Sigmoid colon (tissue), 7 donors: ENCODE measurements at places on chromosomes 7 and 10. TPM values are rescaled to one million over a fixed set of nuclear protein-coding genes. Genes with fewer than 3 reads are reported as not detected.

GRCh38 chr7:91940171-91940570, 491 bp upstream of the AKAP9 start:
- DNase-seq: no peak

DNA sequence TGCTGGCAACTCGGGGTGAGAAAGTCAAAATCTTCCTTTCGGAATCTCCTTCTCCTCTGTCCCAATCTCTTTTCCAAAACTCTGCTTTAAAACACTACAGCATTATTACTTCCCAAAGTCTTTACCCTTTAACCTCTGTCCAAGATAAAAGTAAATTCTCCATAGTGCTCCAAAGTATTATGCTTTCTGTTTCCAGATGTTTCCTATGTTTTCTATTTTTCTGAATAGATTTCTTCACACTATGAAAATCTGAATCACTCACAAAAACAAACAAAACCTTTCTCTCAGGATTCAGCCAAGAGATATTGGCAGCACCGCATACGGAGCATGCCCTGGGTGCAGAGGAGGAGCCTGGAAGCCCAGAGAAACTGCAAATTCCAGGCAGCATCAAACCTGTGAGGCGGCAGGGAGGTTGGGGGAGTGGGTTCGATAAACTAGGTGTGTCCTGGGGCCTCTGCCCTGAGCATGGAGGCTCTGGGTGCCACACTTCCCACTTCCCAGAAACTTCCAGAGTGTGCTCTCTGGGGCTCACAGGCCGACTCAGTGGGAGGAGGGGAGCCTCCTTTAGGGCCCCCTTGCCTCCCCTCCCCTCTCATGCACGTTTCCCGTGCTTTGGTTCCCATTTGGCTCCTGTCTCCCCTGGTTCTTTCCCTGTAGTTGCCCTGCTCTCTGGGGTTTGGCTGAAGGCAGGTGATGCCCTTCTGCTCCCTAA, 35.6 kb downstream of the VIPR2 start:
- DNase-seq: peak; percentile 69

DNA sequence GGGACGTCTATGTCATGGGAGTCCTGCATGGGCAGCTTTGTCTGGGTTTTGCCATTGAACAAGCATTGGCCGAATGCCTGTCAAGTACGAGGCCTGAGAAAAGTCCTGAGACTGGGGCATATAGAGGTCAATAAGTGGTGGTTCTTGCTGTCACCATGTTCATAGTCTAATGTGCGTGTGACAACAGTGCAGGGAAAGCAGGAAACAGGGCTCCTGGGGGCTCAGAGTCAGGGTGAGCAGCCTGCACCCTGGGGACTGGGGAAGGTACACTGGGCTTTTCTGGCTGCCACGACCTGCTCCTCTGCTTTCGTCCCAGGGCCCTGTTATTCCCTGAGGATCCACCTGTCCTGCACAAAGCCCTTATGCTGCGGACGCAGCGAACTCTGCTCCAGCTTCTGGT, 21.3 kb downstream of the FAM241B start:
- no peak for DNase-seq

DNA sequence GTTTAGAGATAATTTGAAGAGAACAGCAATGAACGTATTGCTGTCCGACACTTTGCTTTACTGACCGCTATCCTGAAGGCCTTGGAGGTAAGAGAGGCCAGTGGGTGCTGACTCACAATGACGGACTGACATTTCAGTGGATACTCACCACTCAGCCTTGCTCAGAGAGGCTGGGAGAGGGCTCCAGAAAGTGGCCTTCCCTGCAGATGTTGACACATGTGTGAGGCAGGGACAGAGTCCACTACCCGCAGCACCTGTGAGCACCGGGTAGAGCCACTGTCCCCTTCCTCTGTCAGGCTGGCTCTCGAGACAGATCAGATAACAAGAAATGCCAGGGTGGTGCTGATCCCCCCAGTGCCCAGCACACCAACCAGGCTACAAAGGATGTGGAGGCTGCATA, 75.0 kb downstream of the GPR26 start:
- DNase-seq: no peak

DNA sequence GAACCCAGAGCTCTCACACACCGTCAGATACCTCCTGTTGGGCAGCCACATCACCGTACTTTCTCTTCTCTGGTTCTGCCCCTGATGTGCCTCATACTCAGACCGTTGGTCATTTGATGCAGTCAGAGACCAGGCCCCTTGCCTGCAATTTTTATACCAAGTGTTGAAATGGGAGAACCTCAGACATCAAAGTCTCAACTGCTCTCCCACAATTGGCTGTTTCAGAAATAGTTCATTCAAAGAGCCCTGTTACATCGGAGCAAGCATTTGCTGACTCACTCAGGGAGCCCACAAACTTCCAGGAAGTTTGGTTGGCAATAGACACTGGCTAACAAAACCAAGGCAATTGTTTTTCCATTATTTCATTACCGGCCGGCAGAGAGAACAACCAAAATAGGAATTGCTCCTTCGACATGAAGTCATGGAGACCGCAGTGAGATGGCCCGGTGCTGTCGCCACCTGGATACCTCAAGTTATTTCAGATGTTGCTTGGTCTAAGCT, 33.5 kb upstream of the ADAM12 start:
- no peak for DNase-seq

DNA sequence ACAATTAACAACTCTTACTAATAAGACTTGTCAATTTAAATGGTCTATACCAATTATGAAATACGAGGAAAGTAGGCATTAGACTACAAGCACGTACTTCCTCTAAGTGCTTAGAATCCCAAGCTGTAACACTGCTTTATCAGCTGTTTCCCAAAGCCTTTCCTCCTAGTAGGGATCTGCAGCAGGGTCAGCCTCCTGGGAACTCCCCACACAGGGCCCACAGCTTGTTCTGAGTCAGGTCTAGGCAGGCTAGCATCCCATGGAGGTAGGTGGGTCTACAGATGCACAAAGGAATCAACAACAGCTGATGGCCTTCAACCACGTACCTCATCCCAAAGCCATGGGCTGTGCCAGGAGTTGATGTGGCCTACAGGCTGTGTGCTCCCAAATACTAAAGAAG, 14.7 kb downstream of the MMS19 start:
- DNase-seq: no peak

DNA sequence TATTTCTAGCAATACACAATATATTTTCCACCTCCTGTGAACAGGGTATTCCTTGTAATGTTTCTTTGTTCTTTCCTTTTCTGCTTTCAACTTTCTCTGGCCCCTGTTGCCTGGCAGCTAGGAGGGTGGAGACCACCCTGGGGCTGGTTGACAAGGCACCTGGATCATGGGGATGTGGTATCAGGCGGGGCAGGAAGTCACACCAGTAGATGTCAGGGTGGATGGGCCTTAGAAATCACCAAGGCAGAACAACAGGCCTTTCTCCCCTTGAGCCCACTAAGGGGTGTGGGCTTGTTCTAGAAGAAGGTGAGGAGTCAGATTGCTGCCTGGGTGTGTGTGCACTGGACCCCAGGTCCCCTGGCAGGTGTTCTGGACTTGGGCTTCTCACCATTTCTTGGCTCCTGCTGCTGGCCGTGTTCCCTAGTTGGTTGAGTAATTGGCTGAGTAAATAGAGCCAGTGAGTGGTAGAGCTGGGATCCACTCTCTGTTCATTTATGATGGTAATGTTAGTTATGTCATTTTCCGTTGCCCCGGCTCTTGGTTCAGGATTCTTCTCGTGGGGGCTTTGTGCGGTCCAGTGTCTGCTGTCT, 24.9 kb downstream of the ZNF783 start:
- DNase-seq: no peak

- no peak for DNase-seq
These were observed 563.2 kb downstream of the DNAJB6 start for GRCh38 chr7:157900011-157900410.

GRCh38 chr7:140923358-140924006, 1.2 kb downstream of the BRAF start:
- DNase-seq: no peak

DNA sequence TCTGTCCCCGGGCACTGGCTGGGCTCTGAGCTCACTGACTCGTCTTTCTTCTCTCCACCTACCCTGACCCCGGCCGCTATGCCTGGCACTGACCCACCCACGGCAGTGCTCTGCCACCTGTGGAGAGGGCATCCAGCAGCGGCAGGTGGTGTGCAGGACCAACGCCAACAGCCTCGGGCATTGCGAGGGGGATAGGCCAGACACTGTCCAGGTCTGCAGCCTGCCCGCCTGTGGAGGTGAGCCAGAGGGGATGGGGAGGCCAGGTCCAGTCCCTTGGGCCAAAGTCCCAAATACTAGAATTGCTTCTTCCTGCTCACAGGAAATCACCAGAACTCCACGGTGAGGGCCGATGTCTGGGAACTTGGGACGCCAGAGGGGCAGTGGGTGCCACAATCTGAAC, 27.3 kb downstream of the TBATA start:
- no peak for DNase-seq

DNA sequence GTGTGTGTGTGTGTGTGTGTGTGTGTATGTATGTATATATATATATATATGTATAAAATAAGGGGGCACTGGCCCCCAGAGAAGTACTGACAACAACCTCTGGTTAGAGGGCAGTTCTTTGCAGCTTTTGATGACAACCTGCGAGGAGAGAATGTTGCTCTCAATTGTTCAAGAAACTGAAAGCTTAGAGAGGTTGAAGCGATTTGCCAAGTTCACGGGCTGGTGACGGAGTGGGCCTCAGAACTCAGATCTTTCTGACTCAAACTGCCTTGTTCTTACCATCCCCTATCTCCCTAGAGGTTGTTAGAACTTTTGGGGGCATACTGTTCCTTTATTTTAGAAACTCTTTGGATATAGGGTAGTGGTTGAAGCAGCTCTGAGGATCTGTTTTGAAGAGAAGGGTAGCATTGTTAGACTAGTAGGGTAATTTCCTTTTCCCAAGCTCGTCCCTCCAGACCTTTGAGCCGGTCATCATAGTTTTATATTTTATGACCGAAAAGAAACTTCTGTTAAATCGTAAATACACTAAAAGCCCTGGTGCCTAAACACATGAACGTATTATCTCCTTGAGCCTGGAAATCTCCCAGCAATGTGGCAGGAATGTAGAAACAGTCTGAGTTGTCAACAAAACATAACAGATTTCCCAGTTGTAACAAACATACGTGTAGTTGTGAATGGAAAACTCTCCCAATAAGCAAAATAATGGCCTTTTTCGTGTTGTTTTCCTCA, 541.7 kb upstream of the GALNT17 start:
- DNase-seq: no peak

- DNase-seq: no peak
These were observed 125.8 kb downstream of the EGFR start for GRCh38 chr7:55144333-55145317.

DNA sequence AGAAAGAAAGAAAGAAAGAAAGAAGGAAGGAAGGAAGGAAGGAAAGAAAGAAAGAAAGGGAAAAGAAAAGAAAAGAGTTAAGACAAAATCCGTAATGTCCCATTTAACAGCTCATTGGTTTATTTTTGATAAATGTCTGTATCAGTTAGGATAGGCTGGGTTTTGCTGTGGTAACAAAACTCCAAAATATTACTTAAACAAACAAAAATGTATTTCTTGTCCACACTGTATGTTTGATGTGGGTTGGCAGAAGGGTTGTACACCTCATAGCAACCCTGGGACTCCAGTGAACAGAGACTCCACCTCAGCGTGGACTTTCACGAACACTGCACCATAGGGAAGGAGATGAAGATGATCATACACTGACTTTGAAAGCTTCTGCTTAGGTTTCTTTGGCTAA, 59.6 kb downstream of the PPP1R3C start:
- DNase-seq: no peak

GRCh38 chr10:21260506-21261149, 264.9 kb downstream of the SKIDA1 start:
- no peak for DNase-seq

DNA sequence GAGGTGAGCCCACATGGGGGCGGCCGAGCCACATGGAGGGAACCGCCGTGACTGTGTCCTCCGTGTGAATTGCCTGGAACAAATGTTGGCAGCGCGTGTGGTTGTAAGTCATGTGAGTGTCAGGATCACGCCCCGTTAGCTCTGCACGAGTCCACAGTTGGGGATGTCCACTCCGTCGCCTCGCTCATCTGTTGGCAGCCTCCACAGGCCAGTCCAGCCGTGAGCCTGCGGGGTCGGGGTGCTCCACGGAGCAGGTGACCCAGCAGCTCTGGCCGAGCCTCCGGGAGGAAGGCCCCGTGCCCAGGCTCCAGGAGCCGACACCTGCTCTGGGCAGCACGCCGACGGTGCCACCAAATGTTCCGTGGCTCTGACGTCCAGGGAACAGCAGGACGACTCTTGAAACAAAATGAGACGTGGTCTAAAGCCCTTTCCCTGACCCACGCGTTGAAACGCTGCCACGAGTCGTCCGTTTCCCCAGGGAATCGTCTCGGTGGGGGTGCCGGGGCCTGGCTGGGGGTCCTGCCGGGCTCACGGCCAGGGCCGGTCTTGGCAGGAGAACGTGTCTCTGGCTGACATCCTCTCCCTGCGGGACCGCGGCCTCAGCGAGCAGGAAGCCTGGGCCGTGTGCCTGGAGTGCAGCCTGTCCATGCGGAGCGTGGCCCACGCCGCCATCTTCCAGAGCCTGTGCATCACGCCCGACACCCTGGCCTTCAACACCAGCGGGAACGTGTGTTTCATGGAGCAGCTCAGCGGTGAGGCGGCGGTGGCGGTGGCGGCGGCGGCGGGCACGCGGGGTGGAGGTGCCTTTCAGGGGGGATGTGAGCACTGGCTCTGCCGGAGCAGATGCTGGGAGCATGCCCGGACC, 7.0 kb downstream of the KNDC1 start:
- DNase-seq: peak; percentile 53

- no peak for DNase-seq
These were observed 552.5 kb upstream of the SORCS1 start for GRCh38 chr10:107717046-107717445.

GRCh38 chr7:148234715-148235114, 355.9 kb upstream of the C7orf33 start:
- DNase-seq: no peak

DNA sequence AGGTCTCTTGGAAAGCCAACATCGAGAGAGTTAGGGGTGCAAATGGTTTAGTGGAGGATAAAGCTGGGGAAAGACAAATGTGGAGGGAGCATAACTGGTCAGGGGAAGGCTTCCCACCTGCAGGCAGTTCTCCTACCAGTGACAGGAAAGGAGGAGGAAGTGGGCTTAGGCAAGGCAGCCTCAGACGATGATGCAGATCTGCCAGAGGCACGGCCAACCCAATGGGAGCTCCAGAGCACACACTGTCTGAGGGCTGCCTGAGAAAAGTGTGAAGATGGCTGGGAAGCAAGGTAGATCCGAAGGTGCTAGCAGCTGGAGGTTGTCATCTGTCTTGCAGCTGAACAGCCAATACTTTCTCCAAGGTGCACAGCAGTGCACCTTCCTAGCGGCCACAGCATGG, 178.8 kb downstream of the C7orf25 start:
- DNase-seq: no peak

The NKX1-2 gene
- total RNA-seq: not detected

The TUBB8 gene
- total RNA-seq: 0.55 TPM

The CLCN1 gene
- total RNA-seq: not detected

The ZNF365 gene
- not detected for total RNA-seq

The SMIM30 gene
- 56.7 TPM for total RNA-seq

The AKR1C2 gene
- total RNA-seq: 13.0 TPM
